Stimulated activated CD8-positive, alpha-beta memory T cell treated with anti-CD3 and anti-CD28 coated beads, Interleukin-4, amount 100 ng/mL, for 4 hours (primary cell): ENCODE measurements at places on chromosomes 6 and 20.

DNA sequence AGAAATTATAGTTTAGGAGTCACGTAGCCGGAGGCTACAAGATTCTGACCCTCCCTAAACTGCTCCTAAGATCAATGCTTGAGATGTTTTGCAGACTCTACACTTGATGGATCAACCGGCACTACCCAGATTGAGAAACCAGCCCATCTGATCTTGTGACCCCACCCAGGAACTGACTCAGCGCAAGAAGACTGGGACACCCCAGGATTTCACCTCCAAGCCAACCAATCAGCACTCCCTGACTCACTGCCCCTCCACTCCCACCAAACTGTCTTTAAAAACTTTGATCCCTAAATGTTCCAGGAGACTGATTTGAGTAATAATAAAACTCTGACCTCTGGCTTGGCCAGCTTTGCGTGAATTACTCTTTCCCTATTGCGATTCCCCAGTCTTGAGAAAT is 99.8 kb downstream of the OPRM1 start:
- DNase-seq: no peak

DNA sequence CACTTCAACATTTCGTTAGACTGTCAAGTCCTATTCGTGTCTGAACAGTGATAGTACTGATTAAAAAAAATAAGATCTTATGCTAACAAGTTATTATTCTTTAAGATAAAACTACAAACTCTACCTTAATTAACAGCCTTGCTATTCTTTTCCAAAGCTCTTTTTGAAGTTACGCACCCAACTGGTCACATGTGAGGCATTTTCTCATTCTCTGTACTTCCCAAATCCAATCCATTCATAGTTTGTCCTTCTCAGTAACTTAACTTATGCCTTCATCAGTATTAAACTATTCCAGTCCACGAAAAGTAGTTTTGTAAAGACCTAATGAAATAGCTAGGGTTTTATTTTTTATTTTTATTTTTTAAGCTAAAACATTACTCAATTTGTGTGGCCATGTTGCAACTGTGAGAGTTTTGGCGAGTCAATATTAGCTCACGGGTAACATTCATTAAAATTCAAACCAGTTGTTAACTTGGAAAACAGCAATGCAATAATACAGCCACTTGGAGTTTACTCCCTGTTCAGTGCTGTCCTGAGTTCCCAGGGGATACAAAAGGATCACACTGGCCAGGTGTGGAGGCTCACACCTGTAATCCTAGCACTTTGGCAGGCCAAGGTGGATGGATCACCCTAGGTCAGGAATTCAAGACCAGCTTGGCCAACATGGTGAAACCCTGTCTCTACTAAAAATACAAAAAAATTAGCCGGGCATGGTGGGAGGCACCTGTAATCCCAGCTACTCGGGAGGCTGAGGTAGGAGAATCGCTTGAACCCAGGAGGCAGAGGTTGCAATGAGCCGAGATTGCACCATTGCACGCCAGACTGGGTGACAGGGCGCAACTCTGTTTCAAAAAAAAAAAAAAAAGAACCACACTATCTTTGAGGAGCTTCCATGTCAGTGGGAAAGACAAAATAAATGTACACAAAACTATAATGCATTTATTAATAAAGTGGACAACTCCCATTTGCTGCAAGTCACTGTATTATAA is 27.9 kb upstream of the EEF1A1 start:
- DNase-seq: no peak

DNA sequence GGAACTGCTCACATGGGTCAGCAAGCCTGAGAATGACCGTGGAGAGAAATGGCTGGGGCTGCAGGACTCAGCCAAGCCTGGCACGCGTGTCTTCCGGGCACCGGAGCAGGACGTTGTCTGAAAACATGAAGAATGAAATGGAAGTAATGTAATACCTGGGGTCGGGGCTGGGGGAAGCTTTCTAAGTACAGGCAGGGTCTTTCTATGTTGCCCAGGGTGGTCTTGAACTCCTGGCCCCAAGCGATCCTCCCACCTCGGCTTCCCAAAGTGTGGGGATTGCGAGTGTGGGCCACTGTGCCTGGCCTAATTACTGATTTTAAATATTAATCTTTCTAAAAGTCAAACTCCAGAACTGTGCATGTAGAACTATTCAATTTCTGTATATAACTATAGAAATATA is 155.5 kb upstream of the AKAP12 start:
- DNase-seq: no peak

DNA sequence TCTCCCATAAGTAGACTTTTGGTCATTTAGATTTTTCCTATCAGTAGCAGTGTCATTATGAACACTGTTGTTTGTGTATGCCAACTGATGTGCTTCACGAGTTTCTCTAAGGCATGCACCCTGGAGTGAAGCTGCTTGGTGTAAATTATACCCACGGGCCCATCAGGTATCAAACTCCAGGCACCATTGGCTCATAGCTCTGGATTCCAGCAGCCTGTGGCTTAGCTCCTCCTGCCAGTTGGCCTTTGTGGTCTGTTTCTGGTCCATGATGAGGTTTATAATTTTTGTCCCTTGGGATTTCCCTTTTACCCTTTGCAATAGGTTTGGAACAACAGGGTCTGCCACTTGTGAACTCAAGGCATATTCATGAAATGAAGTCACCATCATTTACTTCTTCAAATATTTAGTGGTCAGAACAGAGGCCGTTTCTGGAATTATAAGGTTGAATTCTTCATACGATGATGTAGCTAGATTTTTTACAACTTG is 350.5 kb downstream of the PRL start:
- DNase-seq: no peak

DNA sequence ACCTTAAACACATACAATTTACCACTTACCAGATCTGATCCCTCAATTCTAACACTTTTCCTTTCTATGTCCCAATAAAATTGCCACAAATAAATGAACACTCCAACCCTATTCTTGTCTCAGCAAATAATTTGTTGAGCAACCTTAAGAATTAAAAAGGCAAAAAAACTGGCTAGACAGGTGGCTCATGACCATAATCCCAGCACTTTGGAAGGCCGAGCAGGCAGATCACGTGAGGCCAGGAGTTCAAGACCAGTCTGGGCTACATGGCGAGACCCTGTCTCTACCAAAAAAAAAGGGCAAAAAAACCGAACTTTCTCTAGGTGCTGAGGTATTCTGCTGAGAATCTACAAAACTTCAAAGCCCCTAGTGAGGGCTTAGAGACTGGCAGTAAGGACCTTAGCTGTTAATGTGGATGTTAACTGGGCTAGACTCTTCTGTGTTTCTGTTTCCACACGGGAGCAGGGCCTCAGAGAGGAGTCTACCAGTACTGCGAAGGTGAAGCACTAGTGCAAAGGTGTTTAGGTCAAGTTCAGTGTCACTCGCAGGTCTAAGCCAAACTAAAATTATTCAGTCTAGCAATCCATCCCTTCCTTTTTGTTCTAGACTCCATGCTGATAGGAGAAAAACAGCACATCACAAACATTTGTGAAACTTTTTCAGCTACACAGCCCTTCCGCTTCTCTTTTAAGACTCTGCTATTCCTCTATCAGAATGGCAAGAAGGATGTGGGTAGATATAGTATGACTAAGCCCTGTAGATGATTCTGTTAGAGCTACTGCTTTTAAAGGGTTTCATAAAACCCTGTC is 2.6 kb downstream of the FASTKD5 start:
- no peak for DNase-seq

GRCh38 chr6:141199074-141199473 is 933.7 kb upstream of the GJE1 start:
- DNase-seq: no peak

- DNase-seq: no peak
Measured at GRCh38 chr6:136427378-136427717, 122.9 kb downstream of the MAP7 start.

- DNase-seq: no peak
Measured at GRCh38 chr6:17820055-17820454, 113.3 kb upstream of the NUP153 start.

DNA sequence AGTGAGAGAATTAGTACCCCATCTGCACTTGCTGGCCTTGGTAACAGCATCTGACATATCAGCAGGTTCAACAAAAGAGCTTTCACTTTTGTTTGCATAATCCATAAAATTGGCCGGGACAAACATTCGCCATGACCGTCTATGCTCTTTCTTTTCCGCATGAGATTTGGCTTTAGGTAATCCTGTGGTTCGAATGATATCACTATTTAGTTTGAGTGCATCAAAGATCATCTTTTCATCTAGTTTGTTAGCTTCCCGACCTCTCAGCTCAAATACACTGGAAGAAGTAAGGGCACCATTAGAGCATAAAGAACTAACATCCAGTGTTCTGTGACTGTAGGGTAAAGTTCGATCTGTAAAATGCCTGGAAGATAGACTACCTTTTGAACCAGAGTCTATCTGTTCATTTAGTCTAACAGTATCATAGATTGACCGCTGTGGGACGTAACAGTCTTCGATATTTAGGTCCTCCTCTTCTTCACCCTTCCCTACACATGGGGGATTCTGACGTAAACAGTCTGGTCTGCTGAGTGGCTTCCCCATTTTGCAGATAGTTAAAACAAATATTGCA is 101.6 kb downstream of the DST start:
- no peak for DNase-seq

GRCh38 chr6:7151381-7151780 is 43.6 kb downstream of the RREB1 start:
- no peak for DNase-seq

GRCh38 chr20:50412069-50412468 is 98.1 kb upstream of the PTPN1 start:
- no peak for DNase-seq

DNA sequence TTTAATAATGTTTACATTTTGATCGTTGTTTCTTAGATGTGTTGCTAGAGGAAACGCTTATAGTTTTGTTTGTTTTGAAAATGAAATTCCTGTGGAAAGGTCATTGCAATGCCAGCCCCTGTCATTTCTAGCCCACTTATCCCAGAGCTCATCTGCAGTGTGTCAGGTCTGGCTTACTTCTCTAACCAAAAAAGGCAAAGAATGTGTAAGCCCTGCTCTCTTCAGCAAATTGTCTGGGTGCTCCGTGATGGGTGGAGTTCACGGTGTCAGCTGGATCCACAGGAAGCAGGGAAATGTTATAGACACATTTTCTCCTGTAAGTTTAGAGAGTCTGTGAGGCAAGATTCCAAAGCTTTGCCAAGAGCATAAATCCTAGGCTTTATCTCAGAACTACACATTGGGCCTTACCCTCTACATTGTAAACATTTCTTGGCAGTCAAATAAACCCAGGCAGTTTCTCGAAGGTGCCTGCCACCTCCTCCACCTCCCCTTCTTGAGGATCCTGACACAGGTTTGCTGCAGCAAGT is 50.9 kb downstream of the RPRD1B start:
- DNase-seq: no peak

DNA sequence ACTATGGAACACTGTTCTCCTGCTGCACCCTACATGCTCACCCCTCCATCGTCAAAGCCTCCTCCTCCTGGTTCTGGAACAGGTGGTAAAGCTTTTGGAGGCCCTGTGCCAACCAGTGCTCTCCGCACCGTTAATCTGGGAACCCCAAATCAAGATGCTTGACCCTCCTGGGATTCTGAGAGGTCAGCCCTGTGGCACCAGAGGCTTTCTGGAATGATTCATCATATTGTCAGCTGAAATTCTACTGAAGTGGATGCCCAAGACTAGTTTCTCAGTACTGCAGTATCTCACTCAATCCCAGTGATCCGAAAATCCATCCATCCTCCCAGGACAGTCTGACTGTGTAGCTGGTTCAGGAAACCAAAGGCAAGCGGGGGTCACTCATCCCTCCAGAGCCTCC is 92.7 kb downstream of the TRERF1 start:
- no peak for DNase-seq

- DNase-seq: no peak
Measured at GRCh38 chr6:41497994-41498393, 48.2 kb upstream of the FOXP4 start.

DNA sequence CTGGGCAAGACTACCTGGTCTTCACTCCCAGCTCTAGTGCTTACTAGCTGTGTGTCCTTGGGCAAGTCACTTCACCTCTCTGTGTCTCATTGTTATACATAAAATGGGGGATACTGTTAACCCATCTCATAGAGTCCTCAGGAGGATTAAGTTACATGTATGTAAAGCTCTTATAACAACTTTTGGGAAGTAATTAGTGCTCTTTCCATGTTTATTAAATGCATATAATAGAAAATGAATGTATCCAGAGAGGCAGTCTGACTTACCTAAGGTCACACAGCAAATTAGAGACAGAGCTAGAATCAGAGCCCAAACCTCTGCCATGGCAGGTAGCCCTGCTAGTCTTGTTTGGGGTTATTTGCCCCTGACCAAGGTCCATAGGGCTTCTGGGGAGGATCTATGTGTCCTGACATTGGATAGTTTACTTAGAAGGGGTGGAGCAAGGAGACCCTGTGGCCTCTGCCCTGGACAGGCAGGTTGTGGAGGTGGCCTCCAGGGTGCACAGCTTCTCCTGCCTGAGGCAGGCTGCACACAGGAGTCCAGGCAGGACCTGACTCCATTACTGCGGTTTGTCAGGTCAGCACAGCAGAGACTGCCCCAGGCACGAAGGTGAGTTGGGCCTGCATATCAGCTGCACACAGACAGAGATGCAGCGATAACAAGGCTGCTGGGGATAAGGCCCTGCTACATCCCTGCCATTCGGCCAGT is 8.4 kb upstream of the MAPK13 start:
- DNase-seq: no peak

- no peak for DNase-seq
Measured at GRCh38 chr20:20668639-20669038, 43.8 kb downstream of the RALGAPA2 start.

- no peak for DNase-seq
Measured at GRCh38 chr6:127297502-127298070, 30.9 kb downstream of the RNF146 start.

- no peak for DNase-seq
Measured at GRCh38 chr6:135458051-135458450, 39.5 kb downstream of the AHI1 start.

DNA sequence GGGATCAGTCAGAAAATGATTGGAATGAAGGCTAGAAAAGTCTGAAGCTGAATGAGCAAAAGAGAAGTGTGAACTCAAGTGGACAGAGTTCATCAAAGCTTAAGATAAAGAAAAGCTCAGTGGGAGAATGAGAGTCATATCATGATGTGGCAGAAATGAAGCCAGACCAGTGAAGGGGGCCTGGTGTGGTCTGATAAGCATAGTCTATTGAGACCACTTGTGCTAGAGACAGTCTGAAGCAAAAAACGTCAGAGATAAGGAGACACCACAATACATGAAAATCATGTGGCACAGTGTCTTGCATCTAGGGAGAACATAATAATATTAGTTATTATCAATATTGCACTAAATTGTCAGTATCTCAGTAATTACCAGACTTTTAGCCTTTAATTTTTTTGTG is 601.5 kb downstream of the UTRN start:
- DNase-seq: no peak
